ENCODE measurements at places on chromosomes 1 and 21.

- no peak for DNase-seq
Measured at GRCh38 chr1:57164584-57164983, 198.8 kb upstream of the C8B start.

- no peak for DNase-seq
Measured at GRCh38 chr1:178724728-178725465, at the start of gene RALGPS2. Gene RALGPS2 (plus strand): TSS chr1:178725244. CDS start chr1:178776765, 51,521 bp downstream.

DNA sequence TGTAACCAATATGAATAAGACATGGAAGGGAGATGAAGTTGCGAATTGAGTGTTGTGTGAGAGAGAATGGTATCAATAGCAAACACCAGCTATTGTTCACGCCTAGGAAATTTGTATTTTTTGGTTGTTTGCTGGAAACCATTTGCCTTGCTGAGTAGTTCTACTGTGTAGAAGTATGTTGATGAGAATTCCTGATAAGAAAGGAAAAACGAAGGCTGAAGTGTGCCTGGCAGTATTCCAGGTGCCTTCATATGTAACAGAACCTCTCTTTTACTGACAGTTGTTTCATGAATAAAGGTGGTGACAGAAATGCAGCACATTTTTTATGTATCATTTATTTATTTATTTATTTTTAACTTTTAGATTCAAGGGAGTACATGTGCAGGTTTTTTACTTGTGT lies 79.5 kb downstream of the SDCCAG8 start:
- DNase-seq, result no peak

DNA sequence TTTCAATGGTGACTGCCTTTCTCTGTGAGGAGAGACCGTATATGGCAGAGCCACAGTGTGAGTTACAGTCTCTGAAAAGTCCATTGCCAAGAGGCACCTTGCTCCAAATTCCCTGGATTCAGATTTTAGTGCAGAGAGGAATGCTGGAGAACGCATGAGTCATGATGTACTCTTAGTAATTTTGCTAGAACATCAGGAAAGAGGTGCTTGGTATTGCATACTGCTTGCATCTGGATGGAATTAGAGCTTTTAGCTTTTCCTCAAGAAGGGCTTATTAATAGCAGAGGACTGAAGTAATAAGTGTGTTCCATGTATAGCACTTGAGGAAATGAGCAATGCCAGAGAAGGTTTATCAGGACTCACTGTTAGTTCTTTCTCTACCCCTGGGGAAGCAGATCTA lies 40.5 kb upstream of the AKT3 start:
- no peak for DNase-seq

GRCh38 chr1:95012389-95012788 lies 60.4 kb downstream of the ALG14 start:
- DNase-seq, result no peak

DNA sequence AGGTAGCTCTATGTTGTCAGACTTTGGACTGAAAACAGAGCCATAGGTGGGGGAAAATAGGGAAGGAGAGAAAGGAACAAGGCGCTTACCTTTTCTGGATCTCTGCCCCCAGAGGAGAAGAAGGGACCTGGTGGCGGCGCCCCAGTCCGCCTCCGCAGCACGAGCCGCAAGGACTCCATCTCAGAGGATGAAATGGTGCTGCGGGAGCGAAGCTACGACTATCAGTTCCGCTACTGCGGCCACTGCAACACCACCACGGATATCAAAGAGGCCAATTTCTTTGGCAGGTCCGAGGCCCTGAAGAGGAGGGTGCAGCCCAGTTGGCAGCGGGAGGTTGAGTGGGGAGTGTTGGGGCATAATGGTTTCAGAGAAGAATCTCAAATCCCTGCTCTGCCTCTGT lies 18.5 kb upstream of the TMEM222 start:
- no peak for DNase-seq

DNA sequence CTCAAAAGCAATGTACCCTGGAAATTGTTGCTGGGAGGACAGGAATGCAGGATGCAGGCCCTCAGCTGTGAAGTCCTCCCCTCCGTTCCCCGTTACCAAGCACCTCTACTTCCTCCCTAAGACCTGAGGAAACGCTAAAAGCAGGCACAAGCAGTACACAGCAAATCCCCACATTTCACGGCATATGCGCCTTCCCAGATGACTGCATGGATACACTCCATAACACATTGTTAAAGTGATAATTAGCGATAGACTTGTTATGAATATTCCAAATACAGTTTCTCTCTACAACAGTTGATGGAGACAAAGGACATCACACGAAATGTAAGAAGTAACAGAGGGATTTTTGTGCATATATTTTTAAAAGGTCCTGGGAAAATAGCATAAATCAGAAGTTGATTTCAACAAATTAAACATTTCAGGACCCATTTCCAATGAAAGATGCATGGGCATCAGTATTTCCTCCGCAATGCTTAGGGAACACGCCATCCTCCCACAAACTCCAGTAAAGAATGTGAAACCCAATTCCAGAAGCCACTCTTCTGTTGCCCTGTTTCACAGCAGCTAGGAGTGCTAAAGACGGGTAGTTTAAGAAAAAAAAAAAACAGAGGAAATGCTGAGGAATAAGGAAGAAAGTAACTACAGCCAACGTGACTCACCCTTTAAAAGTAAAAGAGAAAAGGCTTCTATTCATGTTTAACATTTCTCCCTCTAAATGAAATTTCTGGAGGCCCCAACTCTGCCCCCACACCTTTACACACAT lies 75.5 kb downstream of the HIVEP3 start:
- no peak for DNase-seq
